Chondrocyte (in vitro differentiated cells): ENCODE measurements at places on chromosomes 4 and X. TPM values are rescaled to one million over a fixed set of nuclear protein-coding genes. Genes with fewer than 3 reads are reported as not detected.

The MAGEA1 gene
- not detected in 3 replicates for total RNA-seq

The TCP11X2 gene
- total RNA-seq = not detected in 3 replicates

The RELL1 gene
- total RNA-seq = 18.2 to 24.8 TPM (median 22.8 TPM) in 3 replicates

The ASB12 gene
- 0.27 to 0.44 TPM in 2 of 3 replicates, not detected in the other for total RNA-seq

The VCX gene
- total RNA-seq = 0.53 TPM in 1 of 3 replicates, not detected in the others

The LAGE3 gene
- total RNA-seq = 17.7 to 25.4 TPM (median 19.8 TPM) in 3 replicates

The COL4A5 gene
- total RNA-seq = 210 to 273 TPM (median 211 TPM) in 3 replicates

The LRIT3 gene
- 0.07 to 0.17 TPM in 2 of 3 replicates, not detected in the other for total RNA-seq

GRCh38 chr4:185774845-185775680, 36.9 kb downstream of the SORBS2 start:
- H3K27ac ChIP-seq = peak overlapping the region; percentile 91
- H3K36me3 ChIP-seq = no peaks in the 10 kb centered on the region
- no peaks in the 10 kb centered on the region for H3K27me3 ChIP-seq
- peaks cover 68% of the 10 kb centered on the region for H3K4me1 ChIP-seq
- H3K4me3 ChIP-seq = peak overlapping the region; percentile 82
- DNase-seq = no peak

- H3K27me3 ChIP-seq = no peaks in the 10 kb centered on the region
- no peak overlapping the region for H3K27ac ChIP-seq
- H3K4me1 ChIP-seq = peaks cover 11% of the 10 kb centered on the region
- no peak overlapping the region for H3K4me3 ChIP-seq
- DNase-seq = no peak
- H3K36me3 ChIP-seq = no peaks in the 10 kb centered on the region
These were observed 129.0 kb upstream of the FAM47B start for GRCh38 chrX:34813618-34814017.

GRCh38 chrX:9865804-9866472, 79.7 kb downstream of the SHROOM2 start:
- H3K4me1 ChIP-seq = peaks cover 7% of the 10 kb centered on the region
- no peak overlapping the region for H3K4me3 ChIP-seq
- no peak for DNase-seq
- H3K27ac ChIP-seq = no peak overlapping the region
- no peaks in the 10 kb centered on the region for H3K36me3 ChIP-seq
- no peaks in the 10 kb centered on the region for H3K27me3 ChIP-seq

- no peak overlapping the region for H3K4me3 ChIP-seq
- no peaks in the 10 kb centered on the region for H3K27me3 ChIP-seq
- H3K4me1 ChIP-seq = no peaks in the 10 kb centered on the region
- H3K36me3 ChIP-seq = peaks cover 3% of the 10 kb centered on the region
- H3K27ac ChIP-seq = no peak overlapping the region
These were observed 159.5 kb upstream of the USP38 start for GRCh38 chr4:143025081-143025704.

DNA sequence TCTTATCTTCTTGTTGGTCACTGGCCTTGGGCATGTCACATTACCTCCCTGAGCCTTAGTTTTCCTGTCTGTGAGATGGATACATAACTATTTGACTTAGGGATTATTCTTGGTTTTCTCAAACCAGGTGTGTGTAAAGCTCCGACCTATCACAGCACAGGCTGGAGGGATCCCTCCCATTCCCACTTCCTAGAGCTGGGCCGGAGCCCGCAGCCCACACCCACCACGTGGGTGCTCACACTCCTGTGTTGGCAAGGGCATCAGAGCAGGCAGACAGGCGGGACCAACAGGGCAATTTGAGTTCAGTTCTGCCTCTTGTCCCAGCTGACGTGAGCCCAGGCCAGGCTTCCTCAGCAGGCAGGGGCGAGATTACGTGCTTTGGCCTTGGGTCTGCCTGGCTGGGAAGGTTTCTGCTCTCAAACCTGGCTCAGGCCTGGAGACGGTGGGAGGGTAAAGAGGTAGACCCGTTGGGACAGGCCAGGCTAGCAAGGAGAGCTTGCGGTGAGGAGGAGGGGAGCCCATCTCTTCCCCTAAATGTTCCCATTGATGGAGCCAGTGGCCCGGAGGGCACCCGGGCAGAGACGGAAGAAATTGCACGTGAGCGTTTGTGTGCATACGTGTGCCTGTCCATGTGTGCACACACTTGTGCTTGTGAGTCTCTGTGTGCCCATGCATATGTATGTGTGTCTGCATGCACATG, 734 bp upstream of the SH3TC1 start:
- H3K4me1 ChIP-seq = peaks cover 24% of the 10 kb centered on the region
- no peak for DNase-seq
- no peak overlapping the region for H3K27ac ChIP-seq
- no peaks in the 10 kb centered on the region for H3K36me3 ChIP-seq
- H3K4me3 ChIP-seq = no peak overlapping the region

DNA sequence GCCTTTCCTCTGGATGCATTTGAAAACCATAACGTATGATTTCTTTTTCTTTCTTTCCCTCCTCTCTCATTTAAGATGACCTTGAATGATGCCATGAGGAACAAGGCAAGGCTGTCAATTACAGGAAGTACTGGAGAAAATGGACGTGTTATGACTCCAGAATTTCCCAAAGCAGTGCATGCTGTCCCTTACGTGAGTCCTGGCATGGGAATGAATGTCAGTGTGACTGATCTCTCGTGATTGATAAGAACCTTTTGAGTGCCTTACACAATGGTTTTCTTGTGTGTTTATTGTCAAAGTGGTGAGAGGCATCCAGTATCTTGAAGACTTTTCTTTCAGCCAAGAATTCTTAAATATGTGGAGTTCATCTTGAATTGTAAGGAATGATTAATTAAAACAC, 142.8 kb downstream of the GRIA2 start:
- no peaks in the 10 kb centered on the region for H3K36me3 ChIP-seq
- DNase-seq = no peak
- H3K4me1 ChIP-seq = no peaks in the 10 kb centered on the region
- peaks cover 2% of the 10 kb centered on the region for H3K27me3 ChIP-seq
- no peak overlapping the region for H3K27ac ChIP-seq

GRCh38 chr4:163484906-163485305, 9.6 kb upstream of the TMA16 start:
- H3K27me3 ChIP-seq = peaks cover 24% of the 10 kb centered on the region
- H3K36me3 ChIP-seq = no peaks in the 10 kb centered on the region
- H3K27ac ChIP-seq = no peak overlapping the region
- no peak overlapping the region for H3K4me3 ChIP-seq

GRCh38 chr4:40395166-40395900, 60.2 kb downstream of the CHRNA9 start:
- H3K27ac ChIP-seq = no peak overlapping the region
- H3K36me3 ChIP-seq = no peaks in the 10 kb centered on the region
- no peak overlapping the region for H3K4me3 ChIP-seq
- peaks cover 7% of the 10 kb centered on the region for H3K27me3 ChIP-seq
- H3K4me1 ChIP-seq = peaks cover 9% of the 10 kb centered on the region

DNA sequence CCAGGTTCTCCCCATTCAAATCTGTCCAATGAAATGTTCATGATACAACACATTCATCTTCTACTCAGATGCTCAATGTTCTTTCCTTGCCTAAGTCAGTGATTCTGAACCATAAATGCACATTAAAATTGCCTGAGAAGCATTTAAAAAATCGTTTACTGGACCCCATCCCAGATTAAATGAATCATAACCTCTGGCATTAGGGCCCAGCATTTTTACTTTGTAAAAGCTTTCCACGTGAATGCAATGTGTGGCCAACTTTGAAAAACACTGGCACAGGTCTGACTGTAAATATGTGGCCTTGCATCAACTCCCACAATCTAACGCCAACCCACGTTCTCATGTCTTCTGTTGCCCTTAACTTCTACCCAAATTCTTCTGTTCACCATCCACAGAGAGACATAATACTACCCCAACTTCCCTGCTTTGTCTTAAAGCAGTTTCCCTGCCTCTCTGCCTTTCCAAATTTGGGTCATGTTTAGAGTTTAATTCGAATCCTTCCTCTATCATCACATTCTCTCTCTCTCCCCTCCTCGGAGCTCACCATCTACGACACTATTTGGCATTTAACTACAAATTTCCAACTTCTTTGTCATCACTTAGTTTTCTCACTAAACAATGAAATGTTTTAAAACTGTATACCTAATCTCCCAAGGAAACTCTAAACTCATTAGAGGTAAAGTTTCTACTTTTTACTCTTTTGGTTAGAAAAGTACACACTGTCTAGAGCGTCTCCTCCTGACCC, 78.7 kb downstream of the PRKG2 start:
- H3K36me3 ChIP-seq = no peaks in the 10 kb centered on the region
- H3K4me3 ChIP-seq = no peak overlapping the region
- H3K27ac ChIP-seq = no peak overlapping the region
- H3K4me1 ChIP-seq = no peaks in the 10 kb centered on the region
- no peak for DNase-seq

- H3K27ac ChIP-seq = no peak overlapping the region
- H3K27me3 ChIP-seq = no peaks in the 10 kb centered on the region
- no peaks in the 10 kb centered on the region for H3K36me3 ChIP-seq
These were observed 124.4 kb downstream of the RELL1 start for GRCh38 chr4:37561803-37562207.

DNA sequence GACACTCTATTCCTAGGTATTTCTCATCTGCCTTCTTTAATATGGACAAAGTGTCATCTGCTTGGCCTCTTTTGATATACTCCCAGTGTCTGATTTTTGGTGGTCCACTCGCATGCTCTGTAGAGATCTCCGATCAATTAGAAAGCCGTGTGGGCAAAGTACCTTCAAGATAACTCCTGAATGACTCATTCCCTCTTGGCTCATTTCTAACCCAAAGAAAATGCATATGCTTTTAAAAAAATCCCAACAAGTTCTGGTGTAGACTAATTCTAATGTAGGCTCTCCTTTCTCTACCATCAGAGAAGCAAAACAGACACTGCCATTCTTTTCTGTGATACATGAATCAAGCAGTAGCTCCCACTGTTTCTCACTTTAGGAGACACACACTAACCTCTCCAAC, 714.9 kb upstream of the ADGRL3 start:
- no peak for DNase-seq
- no peak overlapping the region for H3K4me3 ChIP-seq
- no peaks in the 10 kb centered on the region for H3K27me3 ChIP-seq
- no peaks in the 10 kb centered on the region for H3K36me3 ChIP-seq

GRCh38 chrX:77788050-77788449, 2.0 kb upstream of the ATRX start:
- no peaks in the 10 kb centered on the region for H3K27me3 ChIP-seq
- H3K4me3 ChIP-seq = no peak overlapping the region
- DNase-seq = no peak
- peaks cover 3% of the 10 kb centered on the region for H3K36me3 ChIP-seq

GRCh38 chr4:38562751-38563198, 101.2 kb upstream of the KLF3 start:
- no peak overlapping the region for H3K27ac ChIP-seq
- H3K4me3 ChIP-seq = no peak overlapping the region
- H3K4me1 ChIP-seq = peaks cover 35% of the 10 kb centered on the region
- H3K27me3 ChIP-seq = no peaks in the 10 kb centered on the region
- no peak for DNase-seq

- H3K36me3 ChIP-seq = no peaks in the 10 kb centered on the region
- H3K27ac ChIP-seq = no peak overlapping the region
- H3K4me1 ChIP-seq = no peaks in the 10 kb centered on the region
These were observed 615.6 kb downstream of the CENPC start for GRCh38 chr4:66929748-66930147.

- H3K4me1 ChIP-seq = no peaks in the 10 kb centered on the region
- H3K4me3 ChIP-seq = no peak overlapping the region
- H3K36me3 ChIP-seq = no peaks in the 10 kb centered on the region
- no peaks in the 10 kb centered on the region for H3K27me3 ChIP-seq
These were observed 1507.1 kb upstream of the PCDH7 start for GRCh38 chr4:29213020-29213419.

DNA sequence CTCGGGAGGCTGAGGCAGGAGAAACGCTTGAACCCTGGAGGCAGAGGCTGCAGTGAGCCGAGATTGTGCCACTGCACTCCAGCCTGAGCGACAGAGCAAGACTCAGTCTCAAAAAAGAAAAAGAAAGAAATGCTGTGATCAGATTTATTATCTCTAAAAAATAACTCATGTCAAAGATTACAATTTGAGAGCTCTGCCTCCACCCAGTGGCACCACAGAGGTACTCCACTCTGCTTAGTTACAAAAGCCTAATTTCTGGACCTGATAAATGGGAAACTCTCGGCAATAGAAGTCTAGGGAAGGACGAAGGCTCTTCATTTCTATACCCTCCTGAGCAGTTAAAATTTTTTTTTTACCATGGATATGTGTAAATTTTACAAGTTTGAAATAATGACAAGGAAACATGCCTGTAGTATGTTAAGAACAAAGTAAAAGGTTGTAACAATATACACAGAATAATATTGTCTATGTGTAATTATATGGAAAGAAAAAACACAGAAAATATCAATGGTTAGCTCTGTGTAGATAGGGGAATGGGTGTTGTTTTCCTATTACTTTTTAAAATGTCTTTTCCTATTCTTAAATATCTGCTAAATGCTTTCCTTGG, 149.8 kb downstream of the STIM2 start:
- no peak for DNase-seq
- no peaks in the 10 kb centered on the region for H3K36me3 ChIP-seq
- no peak overlapping the region for H3K4me3 ChIP-seq
- peaks cover 30% of the 10 kb centered on the region for H3K4me1 ChIP-seq

DNA sequence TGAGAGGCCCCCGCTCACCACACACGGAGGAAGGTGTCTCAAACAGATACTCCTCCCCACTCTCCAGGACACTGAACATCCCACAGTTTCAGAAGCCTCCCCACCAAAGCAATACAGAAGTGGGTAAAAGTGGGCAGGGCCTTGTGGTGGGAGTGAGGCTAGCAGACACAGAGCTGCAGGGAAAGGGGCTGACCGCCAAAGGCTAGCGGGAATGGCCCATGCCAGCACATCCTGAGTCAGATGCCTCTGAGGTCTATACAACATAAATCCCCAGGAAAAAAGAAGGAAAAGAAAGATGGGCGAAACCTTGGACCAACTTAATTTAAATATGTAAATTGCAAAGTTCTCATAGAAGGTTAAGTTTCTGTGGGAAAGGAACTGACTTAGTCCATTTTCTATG, 21.9 kb upstream of the ARHGAP10 start:
- no peak overlapping the region for H3K27ac ChIP-seq
- no peak overlapping the region for H3K4me3 ChIP-seq
- H3K36me3 ChIP-seq = no peaks in the 10 kb centered on the region
- no peak for DNase-seq
- H3K4me1 ChIP-seq = peaks cover 26% of the 10 kb centered on the region

DNA sequence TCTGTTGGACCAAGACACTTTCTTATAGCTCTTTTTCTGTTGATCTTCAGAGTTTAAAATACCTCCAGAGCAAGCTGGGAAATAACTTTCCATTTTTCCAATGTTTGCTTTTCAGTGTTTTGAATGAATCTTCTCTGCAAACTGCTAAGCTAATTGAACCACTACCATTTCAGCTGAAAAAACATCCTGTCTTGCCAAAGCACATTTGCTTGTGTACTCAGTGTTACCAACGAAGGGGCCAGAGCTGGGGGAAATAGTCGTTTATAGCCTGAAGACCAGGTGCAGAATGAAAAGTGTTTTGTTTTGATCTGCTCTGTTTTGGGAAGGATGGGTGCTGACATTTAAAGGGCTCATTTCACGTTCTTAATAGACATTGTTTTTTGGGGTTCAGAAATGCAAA, 88.4 kb upstream of the CLNK start:
- H3K36me3 ChIP-seq = no peaks in the 10 kb centered on the region
- H3K27me3 ChIP-seq = no peaks in the 10 kb centered on the region
- no peak overlapping the region for H3K4me3 ChIP-seq
- peaks cover 14% of the 10 kb centered on the region for H3K4me1 ChIP-seq
- H3K27ac ChIP-seq = no peak overlapping the region
- DNase-seq = no peak
